ENCODE measurements at places on chromosomes 12 and 14.

DNA sequence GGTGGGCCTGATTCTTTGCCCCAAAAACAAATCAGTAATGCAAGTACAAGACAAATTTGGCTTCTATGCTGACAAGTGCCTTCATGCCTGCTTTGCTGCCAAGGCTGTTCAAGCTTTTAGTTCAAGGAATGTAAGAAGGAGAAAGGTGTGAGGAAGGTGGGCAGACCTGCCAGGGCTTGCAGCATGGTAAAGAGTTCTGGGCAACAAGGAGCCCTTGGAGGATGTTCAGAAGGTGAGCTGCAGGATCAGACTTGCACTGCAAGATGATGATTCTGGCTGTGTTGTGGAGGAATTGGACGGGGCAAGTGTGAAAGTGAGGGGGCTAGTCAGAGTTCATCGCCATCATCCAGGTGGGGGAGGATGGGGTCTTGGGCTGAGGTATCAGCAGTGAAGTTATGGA, 167.9 kb downstream of the NUAK1 start:
- DNase-seq: no peak

DNA sequence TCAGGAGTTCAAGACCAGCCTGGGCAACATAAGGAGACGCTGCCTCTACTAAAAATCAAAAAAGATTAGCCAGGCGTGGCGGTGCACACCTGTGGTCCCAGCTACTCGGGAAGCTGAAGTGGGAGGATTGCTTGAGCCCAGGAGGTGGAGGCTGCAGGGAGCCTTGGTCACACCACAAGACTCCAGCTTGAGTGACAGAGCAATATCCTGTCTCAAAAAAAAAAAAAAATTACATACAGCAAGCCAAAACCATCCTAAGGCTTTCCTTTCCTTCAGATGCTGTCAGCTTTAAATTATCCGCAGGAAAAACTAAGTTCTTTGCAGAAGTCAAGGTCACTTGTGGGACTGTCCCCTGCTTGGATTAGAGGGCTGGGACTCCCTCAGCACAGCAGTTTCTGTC, 1.3 kb downstream of the CS start:
- no peak for DNase-seq

GRCh38 chr12:47747596-47748506, 10.8 kb downstream of the RAPGEF3 start:
- DNase-seq: no peak

- DNase-seq: no peak
These were observed 28.6 kb downstream of the CHFR start for GRCh38 chr12:132858718-132859266.

DNA sequence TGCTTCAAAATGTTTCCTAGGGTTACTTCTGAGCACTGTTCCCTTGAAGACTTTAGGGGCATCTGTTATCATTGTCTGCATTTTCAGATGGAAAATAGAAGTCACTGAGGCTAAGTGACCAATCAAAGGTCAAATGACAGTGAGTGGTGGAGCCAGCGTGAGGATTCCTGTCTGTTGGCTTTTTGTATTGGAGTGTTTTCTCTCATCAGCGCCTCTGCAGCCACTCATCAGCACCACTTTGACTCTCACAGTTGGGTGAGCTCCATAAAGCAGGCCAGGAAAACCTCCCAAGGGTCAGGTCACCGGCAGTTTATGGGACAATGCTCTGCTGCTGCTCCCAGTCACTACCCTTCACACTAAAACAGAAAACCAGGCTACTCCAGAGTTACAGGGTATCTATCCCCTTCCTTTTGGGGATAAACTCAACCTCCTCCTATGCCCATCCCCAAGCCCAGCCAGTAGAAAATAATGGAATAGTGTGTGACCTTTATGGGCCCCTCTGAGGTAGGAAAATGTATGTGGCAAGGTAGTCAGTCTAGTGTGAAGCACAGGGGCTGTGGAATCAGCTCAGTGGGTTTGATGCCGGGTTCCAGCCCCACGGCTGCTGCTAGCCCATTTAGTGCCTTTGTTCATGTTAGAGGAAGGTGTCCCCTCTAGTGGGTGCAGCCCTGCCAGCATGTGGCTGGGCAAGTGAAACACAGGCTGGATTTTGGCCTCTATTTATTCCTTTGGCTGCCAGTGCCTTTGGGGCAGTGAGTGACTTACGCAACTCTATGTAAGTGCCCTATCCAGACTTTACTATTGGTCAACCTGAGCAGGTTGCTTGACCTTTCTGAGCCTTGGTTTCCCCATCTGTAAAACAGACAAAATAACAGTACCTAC, 133.8 kb upstream of the CPM start:
- DNase-seq: no peak

GRCh38 chr12:11663130-11663529, 13.7 kb downstream of the ETV6 start:
- DNase-seq: no peak

DNA sequence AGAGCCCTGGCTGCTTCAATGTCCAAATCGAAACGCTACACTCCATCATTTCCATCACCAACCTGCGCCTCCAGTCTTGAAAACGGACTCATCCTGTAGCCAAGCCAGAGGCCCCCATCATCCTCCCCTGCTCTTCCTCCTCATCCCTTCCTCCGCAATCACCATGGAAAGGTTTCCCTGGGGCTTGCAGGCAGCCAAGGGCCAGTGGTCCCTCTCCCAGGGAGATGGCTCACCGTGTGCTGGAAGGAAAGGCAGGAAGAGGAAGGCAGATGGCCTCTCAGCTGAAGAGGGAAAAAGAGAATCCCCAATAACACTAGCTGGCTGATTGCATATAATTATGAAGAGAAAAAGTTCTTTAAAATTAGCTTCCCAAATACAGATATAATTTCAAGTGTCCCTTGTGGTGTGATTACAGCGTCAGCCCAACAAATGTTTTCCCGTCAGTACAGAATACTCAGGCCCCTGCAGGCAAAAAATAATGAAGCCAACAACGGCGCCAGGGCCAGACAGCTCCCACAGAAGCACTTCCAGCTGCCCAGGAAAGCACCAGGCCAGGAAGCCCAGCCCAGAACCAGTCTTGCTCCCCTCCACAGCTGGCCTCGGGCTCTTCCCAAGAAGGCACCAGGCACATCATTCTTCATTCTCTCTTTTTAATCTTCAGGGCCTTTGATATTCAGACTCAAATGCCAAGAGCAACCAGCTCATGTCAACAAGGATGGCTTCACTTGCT, 24.7 kb downstream of the ITPK1 start:
- no peak for DNase-seq

DNA sequence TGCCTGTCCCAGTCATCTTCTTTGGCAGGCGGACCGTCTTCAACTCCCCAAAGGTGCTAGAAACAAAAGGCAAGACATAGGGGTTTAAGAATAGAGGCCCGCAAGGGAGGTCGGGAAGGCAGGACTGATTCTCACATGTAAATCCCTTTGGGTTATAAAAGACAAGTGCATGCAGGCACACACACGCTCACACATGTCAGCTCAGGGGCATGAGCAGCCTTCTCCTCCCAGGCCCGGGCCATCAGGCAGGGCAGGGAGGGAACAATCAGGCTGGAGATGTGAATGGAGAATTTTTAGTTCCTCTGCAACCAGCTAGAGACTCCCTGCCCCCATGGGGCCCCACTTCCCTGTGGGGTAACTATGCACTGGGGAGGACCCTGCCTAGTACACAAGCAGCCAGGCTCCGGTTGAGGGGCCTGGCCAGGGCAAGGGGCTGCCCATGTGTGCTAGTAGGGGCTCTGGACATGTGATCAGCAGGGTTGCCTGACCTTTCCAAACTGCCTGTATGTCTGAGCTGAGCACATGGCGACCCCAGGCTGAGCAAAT, 107.2 kb downstream of the RBM19 start:
- DNase-seq: no peak

GRCh38 chr12:76449016-76449415, 100.8 kb upstream of the BBS10 start:
- no peak for DNase-seq

- DNase-seq: peak; percentile 49
These were observed 34.5 kb downstream of the TM7SF3 start for GRCh38 chr12:26979733-26980132.

DNA sequence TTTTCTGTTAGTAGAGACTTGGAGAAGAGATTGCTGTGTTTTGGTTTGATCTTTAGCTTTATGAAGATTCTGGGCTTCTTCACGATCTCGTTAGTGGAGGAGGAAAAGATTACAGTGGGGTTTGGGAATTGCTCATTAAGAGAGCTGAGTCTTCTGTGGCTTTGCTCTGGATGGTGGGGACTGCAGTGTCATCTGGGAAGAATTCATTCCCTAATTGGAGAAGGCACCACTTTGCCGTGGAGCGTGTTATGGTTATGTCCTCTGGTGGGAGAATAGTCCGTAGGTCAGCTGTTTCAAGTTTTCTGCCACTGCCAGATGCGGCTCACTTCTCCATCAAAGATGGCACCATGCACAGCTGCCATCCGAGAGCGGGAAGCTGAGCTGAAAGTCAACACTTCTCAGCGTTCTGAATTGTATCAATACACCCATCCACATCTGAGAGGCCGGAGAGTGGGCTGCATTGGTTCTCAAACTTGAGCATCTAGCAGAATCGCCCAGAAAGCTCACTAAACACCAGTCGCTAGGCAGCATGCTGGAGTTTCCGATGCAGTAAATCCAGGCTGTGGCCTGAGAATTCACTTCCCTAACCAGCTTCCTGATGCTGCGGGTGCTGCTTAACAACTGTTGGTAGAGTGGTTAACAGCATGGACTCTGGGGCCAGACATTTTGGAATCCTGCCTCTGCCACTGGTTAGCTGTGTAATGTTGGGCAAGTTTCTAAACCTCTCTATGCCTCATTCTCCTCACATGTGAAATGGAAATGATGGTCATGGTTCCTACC, 117.8 kb downstream of the PLXNC1 start:
- DNase-seq: no peak

DNA sequence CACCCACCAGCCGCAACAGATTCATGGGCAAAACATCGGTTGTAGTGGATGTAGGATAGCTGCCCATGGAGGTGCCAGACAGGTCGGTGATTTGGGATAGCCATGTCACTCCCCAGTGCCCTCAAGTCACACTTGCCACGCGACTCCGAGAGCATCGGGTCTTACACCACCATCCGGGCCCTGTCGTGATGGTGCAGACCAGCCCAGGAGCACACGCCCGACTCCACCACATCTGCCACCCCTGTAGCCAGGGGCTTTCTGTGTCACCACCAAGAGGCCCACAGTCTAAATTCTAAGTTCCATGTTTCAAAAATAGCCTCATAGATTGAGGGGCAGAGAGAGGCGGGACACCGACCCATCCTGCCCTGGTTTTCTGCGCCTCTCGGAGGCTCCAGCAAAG, 18.0 kb downstream of the FOXN4 start:
- DNase-seq: no peak

- no peak for DNase-seq
These were observed 68.5 kb downstream of the NKX2-1 start for GRCh38 chr14:36451310-36452065.

- DNase-seq: no peak
These were observed 91.9 kb upstream of the OVCH1 start for GRCh38 chr12:29589286-29589820.

GRCh38 chr14:28831126-28831525, 64.5 kb downstream of the FOXG1 start:
- DNase-seq: peak; percentile 15

GRCh38 chr12:16658699-16659098, 52.7 kb upstream of the LMO3 start:
- DNase-seq: no peak

- DNase-seq: no peak
These were observed 12.0 kb downstream of the LUM start for GRCh38 chr12:91099341-91099740.

GRCh38 chr14:20999591-20999990, 498 bp downstream of the SLC39A2 start:
- no peak for DNase-seq

DNA sequence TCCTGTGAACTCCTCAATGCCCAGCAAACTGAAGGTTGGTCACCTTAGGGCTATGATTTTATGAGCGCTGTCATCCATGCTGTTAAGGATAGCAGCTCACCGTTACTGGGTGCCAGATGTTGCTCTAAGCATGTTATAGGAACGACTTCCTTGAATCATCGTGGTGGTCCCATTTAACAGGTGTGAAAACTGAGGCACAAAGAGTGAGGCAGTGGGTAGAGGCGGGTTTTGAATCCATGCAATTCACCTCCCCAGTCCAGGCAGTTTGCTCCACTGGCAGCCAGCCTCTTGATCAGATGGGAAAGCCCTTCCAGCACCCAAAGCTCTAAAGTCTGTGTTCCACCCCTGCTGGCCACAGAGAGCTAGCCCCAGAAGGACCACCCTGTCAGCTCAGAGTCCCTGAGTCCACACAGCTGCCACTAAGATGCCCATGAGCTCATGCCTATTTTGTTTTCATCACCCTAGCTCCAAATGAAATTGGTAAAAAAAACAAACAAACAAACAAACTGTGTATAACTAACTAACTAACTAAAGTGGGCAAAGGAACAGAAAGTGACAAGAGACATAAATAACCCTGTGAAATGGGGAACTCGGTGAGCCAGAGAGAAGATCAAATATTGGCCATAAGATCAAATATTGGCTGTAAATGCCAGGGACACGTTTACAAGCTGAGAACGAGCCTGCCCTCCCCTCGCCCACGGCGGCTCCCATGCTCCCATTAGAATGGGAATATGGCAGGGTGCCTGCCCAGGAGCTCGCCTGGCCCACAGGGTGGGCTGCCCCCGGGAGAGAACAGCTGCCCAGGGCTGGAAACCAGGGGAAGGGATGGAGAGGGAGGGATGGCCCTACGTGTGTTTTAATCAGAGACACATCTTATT, 72.3 kb upstream of the RFLNA start:
- DNase-seq: no peak

DNA sequence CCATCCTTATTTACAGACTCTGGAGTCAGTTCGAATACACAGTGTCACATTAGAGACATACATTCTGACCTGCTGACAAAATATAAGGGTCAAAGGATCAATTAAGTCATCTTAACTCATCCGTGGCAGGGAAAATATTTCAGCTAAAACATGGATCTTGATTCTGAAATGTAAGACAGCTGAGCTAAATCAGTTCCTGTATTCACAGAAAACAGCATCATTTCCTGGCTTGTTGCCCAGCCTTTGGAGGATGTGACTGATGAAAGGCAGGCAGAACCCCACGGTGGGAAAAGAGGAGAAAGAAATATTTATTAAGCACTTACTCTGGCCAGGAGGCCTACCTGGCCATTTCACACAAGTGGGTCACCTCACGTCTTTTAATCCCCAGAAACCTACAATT, 101.9 kb downstream of the GAS2L3 start:
- DNase-seq: peak; percentile 82

All from A673 (cell line).